ENCODE measurements at places on chromosomes 1 and 21.

- DNase-seq, result no peak
Measured at GRCh38 chr21:38173276-38174035, 83.3 kb upstream of the KCNJ15 start.

DNA sequence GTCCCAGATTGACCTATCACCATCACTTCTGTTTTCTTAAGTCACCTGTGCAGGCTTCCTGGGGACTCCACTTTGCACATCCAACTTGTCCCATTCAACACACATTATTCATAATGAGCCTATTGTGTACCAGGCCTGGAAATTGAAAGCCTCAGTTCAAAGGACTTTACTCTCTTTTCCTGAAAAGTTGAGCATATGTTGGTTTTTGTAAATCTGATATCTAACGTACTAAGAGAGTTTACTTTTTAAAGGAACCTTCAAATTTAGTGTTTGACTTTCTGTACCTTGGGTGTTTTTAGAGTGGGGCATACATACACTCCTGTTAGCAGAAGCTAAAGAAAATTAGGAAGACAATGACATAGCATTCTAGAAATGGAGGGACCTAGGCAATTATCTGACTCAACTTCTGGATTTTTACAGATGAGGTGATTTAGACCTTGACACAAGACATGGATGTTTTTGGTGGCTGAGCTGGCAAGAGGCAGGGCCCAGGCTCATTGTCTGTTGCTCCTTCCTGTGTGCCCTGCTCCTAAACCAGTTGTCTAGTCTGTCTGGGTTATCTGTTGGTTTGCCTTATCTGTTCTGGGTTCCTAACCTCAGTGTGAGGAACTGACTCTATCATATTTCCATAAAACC, 336.5 kb downstream of the RPS6KC1 start:
- no peak for DNase-seq

DNA sequence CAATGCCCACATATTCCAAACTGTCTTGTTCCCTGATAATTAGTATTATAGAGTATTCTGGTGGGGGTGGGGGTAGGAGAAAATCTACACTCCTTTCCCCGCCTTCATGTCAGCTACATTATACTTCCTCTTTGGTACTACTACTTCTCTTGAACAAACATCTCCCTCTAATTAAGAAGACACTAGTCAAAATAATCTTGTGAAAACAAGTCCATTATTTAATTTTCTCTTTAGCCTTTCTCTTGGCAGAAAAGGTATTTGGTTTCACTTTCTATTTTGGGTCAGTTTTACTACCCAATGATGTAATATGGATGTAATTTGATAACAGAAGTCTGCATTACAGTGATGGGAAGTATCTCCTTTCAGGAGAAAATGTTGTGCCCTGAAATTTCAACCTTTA, 22.5 kb downstream of the NTMT2 start:
- DNase-seq, result no peak

DNA sequence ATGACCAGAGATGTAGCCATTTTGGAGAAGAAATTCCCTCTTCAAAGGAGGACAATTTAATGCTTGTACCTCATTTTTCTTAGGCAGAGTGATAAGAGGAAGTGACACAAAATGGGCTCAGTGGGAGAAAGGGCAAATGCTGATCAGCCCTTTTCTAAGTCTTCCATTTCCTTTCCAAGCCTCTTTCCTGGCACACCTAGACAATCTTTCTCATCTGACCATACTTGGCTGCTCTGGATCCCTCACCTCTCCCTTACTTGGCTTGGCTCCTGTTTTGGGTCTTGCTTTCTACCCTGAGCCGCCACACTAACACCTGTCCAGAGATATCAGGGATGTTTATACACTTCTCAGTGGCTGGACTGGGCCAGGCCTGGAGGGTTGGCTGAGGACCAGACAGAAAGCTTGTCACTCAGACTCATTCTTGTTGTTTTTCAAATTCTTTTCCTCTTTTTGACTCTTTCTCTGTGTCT, 13.1 kb downstream of the TXNIP start:
- no peak for DNase-seq

DNA sequence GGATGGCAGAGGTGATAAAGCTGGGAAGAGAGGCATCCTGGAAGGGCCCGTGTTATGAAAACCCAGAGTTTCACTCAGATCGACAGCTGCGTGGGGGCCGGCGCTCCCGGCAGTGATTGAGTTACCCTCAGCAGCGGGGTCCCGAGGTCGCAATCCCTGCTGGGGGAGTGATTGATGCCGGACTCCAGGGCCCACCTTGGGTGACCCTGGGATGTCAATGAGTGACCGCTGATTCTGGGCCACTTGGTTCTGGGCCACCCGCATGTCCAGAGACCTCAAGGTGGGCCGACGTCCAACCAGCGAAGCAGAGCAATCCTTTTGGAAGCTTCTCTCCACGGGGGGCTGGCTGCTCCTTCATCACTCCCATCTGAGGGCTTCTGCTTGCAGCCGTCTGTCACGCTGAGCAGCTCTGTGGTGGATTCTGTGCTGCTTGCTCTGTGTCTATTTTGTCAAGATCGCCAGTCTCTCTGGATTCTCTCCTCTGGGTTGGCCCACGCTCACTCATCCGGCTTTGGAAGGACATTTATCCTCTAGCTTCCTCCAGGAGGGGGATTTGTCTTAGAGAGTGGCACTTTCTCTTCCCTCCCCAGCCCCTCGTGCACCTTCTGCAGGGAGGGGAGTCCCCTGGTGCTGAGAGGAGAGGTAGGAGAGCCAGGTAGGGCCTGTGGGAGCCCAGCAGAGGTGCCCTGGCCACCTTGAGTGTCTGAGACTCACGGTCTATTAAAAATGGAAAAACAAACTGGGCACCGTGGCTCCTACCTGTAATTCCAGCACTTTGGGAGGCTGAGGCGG, 110.9 kb upstream of the C1orf174 start:
- no peak for DNase-seq

GRCh38 chr1:169890761-169891538, 2.7 kb downstream of the SCYL3 start:
- DNase-seq, result no peak

DNA sequence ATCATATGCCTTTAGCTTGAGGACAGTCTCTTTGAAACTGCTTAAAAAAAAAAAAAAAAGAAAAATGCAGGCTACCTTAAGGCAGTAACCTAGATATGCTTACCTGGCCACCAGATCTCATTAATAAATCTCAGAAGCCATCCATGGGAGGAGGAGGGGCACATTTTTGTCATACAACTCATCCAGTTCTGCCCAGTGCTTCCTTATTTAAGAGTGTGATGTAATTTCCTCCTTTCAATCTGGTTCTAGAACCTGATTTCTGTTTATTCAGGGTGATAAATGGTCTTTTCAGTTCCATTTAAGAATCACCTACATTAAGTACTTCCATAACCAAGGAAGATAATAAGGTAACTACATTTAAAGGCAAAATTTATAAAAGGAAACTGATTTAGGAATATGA, 6.1 kb downstream of the ERRFI1 start:
- no peak for DNase-seq

DNA sequence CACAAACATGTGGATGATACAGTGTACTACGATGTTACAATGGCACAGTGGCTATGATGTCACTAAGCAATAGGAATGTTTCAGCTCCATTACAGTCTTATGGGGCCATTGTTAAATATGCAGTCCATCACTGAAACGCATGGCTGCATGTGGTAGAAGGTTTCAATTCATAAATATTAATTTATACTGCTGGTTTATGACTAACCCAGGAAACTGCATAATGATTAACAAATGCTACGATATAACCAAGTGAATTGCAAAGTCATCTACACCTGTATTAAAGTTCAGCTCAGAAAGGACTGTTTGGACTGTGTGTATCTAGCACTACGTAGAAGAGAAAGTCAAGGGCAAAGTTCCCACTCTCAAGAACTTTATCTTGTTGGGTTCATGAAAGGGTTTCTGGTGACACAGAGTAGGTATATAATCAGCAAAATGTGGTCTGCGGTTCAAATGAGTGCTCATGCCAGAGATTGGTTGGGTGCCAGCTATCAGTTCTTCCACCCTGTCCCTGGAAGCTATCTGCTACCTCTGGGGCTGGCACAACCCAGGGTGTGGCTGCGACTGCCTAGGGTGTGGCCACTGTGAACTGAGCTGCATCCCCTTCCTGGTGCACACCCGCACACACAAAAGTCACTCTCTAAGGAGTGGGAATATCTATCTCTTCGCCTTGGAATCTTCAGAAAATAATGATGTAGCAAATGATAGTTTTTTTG, 14.8 kb downstream of the MGST3 start:
- no peak for DNase-seq

DNA sequence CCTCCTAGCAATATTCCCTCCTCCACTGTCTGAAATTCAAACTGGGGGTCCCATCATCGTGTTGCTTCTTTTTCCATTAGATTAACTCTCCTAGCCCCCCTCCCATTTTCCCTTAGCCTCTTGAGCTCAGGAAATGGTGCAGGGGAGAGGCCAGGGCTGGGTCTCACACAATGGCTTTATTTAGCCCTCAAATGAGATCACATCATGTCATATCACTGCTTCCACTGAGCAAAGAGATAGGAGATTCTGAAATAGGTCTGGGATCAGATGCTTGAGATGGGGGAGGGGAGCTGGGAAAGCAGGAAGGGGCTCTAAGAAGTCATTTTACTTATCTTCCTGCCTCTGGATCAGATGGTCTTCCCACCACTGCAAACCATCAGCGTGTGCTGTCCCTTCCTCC, 17.8 kb upstream of the ARHGEF2 start:
- no peak for DNase-seq

DNA sequence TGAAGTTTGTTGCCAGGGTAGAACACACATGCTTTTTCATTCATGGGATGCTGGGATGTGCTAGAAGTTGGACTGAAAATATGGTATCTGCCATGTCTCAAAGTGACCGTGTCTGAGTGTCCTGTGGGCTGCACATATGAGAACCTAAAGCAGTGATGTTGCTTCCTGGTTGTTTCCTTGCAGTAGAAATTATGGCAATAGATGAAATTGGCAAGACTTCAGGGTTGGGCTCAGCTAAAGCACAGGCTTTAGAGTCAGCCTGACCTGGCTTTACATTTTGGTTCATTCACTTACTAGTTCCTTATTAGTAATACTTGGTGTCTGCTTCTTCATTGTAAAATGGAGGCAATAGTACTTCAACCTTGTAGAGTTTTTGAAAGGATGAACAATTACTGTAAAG, 2.2 kb downstream of the LAMC2 start:
- no peak for DNase-seq

DNA sequence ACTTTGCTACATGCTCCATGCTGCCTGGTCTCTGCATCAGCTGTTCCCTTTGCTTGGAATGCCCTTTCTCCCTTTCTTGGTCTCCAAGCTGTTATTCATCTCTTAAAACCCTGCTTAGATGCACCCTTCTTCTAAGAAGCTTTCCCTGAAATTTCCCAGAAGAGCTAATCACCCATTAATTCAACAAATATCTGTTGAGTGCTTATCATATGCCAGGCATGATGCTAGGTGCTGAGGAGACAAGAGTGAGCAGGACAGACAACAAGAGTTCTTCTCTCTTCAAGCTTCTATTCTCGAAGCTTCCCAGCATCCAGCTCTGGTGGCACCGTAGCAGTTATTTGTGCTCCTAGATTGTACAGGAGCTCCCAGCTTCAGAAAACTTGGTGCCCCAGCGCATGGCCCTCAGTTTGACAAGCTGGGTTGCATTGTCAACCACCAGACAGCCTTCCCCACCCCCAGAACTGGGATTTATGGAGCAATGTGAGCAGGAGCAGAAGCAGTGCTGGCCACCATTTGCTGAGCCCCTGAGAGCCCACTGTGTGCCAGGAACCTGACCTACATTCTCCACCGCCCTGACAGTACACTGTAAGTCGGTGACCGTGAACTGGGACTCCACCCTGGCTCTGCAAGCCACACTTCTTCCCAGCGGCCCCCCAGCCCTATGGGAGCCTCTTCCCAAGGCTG, 68.0 kb upstream of the ACOT11 start:
- no peak for DNase-seq

GRCh38 chr1:28416509-28417194, 47.1 kb downstream of the PHACTR4 start:
- DNase-seq, result no peak

- DNase-seq, result no peak
Measured at GRCh38 chr1:8529901-8530300, 212.0 kb downstream of the SLC45A1 start.

DNA sequence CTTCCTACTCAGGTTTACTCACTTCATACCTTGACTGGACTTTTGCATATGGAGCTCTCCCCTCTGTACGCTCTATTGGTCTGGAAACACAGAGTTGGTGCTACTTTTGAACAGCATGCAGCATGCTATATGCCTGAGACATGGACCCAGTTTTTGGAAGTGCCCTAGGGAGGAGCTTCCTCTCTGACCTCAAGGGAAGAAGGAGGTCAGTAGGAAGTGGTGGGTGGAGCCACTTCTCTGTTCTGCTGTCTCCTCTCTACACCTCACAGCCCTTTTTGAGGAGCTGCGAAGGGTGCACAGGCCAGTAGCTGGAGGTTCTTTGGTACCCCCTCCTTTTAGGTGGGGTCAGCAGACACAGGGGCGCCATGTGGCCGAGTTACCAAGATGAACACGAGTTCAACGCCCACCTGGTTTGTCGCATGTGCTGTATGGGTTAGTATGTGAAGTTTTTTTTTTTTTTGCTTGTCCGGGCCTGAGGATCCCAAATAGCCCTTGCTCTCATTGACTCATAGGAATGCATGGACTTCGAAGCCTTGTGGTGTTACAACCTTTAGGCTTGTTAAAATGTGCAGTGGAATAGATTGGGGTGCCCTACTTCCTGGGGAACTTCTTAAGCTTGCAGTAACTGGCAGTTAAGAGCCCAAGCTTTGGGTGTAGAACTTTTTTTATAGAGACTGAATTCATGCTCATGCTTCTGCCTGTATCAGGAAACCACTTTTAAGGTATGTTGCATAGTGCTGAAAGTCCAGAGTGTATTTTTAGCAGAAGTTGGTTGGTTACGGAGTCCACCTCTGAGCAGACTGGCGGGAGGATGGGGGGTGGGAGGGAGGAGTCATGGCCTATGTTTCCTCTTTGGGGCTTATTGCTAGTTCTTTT, 10.7 kb downstream of the MACF1 start:
- no peak for DNase-seq

DNA sequence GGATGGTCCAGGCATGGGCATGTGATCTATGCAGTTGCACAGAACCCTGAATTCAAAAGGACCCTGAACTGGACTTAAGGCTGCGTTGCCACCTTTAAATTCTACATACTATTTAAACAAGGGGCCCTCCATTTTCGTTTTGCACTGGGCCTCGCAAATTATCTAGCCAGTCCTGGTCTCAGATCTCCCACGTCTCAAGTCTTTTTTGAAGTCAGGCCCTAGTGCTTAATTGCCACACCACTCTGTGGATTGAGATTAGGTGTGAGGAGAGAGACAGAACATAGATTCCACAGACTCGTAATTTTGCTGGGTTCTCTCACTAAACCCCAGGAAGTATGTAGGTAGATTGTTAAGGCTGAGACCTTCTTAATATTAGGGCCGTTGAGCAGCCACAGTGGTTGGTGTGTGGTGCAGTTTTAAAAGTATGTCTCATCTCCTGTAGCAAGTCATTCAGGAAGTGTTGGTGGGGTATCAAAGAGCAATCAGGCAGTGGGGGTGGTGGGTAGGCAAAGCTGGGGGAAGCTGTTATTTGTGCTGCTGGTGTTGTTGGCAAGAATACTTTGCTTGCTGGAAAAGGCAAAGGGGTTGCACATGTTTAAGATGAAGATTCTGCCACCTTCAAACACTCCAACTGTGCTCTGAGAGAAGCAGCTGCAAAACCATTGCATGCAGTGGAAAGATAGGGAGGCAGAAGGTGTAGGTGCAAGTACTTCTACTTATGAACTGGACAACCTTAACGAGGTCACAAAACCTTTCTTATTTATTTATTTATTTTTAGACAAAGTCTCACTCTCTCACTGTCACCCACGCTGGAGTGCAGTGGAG, 11.2 kb downstream of the CD84 start:
- no peak for DNase-seq

Measured in NCI-H1694 (cell line).